ENCODE measurements at places on chromosomes 7 and 10.
A peak's percentile ranks its signal among the peaks of the same experiment; 100 is the strongest.

GRCh38 chr7:129779602-129780256, 168.2 kb downstream of the NRF1 start:
- DNase-seq, result no peak

- no peak for DNase-seq
Observed at GRCh38 chr10:57222129-57222528, 861.1 kb upstream of the ZWINT start.

- no peak for DNase-seq
Observed at GRCh38 chr10:100566561-100566960, 30.8 kb downstream of the HIF1AN start.

GRCh38 chr10:70405037-70405824, 1.3 kb downstream of the EIF4EBP2 start:
- peak; percentile 84 for DNase-seq

DNA sequence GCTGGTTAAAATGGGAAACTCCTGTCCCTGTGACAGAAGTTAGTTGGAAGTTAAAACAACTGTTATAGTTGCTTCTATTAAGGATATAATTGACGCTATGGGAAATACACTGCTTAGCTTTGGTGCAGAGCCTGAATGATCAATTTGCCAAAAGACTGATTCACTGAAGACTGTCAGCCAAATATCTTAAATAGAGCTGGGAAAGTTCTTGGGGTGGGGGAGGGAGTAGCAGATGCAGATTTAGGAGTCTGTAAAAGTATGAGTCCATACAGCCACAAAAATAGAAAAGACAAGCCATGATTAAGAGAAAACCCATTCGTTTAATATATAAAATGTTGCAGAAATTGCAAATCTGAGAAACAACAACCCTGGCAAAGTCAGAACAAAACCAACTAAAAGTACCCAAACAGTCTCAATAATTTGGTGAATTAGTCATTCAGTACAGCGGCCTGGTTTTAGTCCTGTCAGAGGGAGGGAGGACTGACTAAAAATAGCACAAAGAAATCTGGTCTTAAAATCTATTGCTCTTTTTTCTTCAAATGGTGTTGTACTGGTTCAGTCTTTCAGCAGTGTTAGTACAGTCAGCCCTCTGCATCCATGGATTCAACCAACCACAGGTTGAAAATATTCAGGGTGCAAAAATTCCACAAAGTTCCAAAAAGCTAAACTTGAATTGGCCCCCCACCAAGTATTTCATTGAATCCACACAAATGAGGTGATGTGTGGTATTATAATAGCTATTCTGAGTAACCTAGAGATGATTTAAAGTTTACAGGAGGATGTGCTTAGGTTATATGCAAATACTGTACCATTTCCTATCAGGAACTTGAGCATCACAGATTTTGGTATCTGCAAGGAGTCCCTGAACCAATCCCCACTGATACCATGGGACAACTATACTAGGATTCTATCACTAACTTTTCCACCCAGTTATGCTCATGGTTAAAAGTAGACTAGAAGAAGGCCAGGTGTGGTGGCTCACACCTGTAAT, 30.0 kb downstream of the STK17A start:
- no peak for DNase-seq

DNA sequence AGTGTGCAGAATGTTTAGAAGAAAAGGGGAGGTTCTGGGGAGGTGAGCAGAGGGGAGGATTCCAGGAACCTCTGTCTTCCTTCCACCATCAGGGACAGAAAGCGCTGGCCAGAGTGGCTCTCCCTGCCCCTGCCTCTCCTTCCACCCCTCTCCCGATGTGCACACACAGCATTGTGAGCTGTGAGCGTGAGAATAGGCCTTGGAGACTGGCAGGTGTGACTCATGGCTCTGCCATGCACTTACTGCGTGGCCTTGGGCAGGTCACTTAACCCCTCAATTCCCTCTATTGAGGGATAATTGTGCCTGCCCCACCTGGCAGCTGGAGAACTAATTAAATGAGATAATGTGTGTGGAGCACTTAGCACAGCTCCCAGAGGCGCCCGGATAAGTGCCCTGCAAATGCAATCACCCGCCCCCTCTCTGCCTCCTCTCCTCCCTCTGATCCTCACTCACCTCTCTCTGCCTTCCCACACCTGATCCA, 115.4 kb downstream of the ZMIZ1 start:
- DNase-seq, result no peak

DNA sequence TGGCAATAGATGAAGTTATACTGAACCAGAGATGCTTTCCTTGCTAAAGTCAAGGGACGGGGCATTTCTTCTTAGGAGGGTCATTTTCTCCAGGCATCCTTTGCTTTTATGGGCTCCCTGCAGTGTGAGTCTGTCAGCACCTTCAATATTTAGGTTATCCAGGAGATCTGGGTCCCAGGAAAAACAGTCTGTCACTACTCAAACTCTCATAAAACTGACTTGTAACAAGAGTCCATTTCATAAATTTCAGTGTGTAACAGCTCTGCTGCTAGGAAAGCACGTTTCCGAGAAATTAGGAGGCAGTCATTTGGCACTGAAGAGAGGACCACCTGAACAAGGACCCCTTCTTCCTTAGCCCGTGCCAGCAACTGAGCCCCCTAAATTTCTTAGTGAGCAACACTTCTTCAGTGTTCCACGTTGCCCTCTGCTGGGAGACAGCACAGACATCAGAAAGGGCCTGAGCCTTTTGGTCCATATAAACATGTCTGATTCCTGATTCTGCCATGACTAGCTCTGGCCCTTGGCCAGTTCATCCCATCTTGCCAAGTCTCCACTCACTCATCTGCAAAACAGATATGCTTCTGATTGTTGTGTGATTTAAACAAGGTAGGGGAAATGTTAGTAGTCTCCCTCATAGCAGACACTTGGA, 7.2 kb downstream of the GCC1 start:
- no peak for DNase-seq

DNA sequence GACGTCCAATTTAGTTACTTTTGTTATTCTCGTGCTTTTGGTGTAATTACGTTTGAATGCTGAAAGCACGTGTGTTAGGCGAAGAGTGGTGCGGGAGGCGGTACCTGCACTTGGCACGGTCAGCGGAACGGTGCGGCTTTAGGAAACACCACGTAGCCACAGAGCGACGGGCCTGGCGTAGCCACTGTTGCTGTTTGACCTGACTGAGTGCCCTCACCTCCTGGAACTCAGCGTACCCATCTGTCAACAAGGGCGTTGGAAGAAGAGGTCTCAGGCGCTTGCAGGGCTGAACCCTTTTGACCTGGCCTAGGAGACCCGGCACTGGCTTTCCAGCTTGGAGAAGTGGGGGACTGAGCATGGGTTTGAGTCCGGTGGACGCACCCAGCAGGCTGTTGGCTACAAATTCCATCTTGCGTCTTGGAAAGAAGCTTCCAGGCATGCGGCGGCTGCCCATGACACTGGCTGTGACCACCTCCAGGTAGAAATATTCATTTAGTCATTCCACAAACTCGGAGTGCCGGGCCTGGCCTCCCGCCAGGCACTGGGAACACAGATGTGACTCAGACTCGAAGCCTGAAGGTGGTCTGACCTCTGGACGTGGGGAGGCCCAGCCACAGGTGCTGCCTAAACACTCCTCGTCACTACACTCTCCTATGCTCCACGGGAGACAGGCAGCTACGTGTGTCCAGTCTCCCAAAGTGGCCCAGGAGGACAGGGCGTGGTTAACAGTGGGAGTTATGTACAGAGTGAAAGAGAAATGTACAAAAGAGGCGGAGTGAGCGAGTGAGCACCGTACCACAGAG, 22.2 kb downstream of the FAM20C start:
- DNase-seq, result no peak

Data from HFF-Myc (cell line).